Smooth muscle cell of bladder (primary cell): ENCODE measurements at places on chromosomes 12 and 14. TPM values are rescaled to one million over a fixed set of nuclear protein-coding genes. Genes with fewer than 3 reads are reported as not detected.

Gene LTBP2
- total RNA-seq: 71.0 and 72.3 TPM in 2 replicates

Gene DAO
- total RNA-seq: 0.09 TPM in 1 of 2 replicates, not detected in the other

Gene KRT6C
- not detected in 2 replicates for total RNA-seq

Gene RPS6KL1
- total RNA-seq: 0.28 and 0.46 TPM in 2 replicates

Gene CCDC197
- total RNA-seq: not detected in 2 replicates

Gene OASL
- 0.09 and 0.57 TPM in 2 replicates for total RNA-seq

Gene ANKS1B
- 0.37 and 0.43 TPM in 2 replicates for total RNA-seq
